ENCODE measurements at places on chromosomes 2 and 18.

GRCh38 chr2:68284896-68285295 is 32.6 kb upstream of the PPP3R1 start:
- DNase-seq, result peak; percentile 87

DNA sequence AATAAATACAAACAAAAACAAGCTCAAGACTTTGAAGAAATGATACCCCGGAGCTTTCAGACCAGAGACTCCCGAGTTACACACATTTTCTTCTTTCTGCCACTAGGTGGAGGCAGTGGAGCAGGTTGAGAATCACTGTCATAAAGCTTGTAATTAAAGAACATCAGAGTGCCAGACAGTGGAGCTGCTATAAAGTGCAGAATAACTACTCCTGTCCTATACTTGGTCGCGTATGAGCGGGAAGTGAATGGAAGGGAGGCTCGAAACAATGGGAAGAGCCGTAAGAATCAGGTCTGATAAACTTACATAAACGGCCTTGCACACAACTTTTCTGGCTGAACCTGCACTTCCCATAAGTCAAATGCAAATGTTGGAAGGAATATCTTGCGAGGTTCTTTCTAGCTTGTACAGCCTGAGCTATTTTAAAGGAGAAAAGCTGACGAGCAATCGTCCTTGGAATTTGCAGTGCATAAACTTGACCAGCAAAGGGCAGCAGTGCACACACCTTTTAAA is 189.0 kb downstream of the RPIA start:
- peak; percentile 57 for DNase-seq

DNA sequence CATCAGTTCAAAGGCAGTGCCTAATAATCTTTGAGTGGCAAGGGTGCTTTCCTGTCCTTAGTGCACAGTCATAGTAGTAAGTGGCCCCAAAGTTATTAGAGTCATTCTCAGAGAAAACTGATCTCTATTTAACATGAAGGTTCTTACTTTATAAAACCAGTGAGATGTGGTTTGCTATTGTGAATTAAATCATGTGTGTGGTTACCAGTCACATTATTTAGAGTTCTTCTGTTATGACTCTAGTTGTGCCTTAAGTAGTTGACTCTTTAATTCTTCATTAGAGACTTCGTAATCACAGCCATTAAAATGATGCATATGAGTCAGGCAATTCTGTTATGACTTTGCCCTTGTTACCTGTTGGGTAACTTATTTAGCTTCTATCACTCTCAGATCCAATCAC is 1392.9 kb upstream of the ACVR2A start:
- DNase-seq, result peak; percentile 1

DNA sequence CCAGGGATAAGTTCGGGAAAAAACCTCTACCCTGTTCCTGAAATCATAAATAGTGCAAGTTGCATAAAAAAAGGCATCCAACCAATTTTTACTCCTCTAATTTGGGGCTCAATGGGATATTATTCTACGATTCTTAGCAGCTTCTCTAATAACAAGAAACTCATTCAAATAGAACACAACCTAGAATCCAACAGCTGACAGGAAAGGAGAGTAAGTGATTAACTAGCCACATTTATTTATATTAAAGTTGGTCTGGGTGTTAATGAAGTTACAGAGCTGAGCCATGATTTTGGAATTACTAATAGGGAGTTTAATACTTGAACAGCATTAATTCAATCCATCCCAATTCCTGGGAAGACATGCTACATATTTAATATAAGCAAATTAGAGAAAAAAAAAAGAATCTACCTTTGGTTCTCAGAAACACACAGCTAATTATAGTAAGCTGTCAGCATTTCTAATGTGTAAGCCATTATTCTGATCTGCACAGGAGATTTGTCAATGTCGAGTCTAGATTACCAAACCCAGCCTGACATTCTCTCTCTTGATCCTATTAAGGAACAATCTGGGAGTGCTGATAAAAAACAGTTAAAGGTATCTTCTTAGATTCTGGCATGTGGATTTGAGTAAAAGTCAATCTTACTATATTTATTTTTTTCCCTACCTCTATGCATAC is 267.7 kb downstream of the NBAS start:
- DNase-seq, result no peak

DNA sequence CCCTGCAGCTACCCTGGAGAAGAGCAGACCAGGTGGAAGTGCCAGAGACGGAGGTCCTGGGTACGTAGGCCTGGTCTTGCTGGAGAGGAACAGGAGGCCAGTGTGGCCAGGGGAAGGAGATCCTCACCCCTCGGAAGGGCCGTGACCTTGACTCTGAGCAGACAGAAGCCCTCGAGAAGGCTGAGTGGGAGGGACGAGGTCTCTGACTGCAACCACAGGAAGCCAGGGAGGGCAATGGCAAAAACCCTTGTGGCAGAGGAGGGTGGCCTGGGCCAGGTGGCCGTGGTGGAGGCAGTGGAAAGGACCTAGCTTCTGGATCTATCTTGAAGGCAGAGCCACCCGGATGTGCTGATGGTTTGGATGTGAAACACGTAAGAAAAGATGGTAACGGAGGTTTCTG is 28.1 kb downstream of the THAP4 start:
- DNase-seq, result no peak

GRCh38 chr2:105712166-105712915 is 32.4 kb upstream of the NCK2 start:
- DNase-seq, result peak; percentile 9
